ENCODE measurements at places on chromosomes 3 and 15.

GRCh38 chr3:128011140-128011539 lies 41.1 kb upstream of the SEC61A1 start:
- DNase-seq: no peak

- DNase-seq: no peak
Observed at GRCh38 chr3:151443583-151443982, 17.3 kb downstream of the IGSF10 start.

DNA sequence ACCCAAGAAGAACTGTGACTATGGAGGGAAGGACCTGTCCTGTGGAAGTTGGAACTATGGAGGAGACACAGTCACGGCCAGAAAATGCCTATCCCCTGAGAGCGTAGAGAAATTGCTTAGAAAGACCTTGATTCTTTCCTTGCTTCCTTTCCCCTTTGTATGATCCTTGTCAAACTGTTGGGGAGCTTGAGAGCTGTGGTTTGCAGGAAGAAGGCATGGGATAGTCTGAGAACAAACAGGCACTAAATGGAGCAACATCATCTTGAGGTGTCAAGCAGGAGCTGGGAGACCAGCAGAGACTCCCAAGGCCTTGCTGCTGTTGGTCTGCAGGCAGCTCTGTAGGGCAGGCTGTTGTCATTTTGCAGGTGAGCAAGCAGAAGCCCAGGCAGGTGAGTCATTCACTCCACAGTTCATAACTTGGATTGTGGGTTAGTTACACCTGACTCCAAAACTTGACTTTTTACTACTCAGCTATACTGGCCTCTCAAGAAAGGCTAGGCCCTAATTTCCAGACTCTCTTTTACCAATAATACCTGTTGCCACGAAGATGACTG lies 298.9 kb downstream of the LRTM1 start:
- no peak for DNase-seq

DNA sequence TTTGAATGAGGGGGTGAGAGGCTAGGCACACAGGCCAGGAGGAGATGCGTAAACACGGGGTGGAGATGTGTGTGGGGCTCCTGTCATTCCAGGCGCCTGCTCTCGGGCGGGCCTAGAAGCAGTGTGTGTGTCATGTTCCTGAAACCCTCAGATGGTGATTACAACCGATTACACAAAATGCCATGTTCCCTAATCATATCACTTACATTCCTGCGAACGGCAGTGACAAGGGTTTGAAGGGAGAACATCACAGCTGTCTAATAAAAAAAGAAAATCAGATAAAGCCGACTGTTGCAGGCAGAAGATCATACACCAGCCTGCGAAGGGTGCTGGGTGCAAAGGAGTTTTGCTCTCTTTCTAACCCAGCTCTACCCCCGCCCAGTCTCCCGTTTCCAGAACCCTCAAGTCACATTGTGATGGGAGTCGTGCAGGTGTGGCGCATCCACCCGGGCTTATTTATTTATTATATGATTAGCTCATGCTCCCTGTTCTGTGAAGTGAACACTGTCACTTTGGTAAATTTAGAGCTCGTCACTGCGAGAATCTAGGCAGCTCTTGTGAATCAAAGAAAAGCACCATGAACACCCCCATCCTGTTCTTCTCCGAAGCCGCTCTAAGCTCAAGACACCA lies 140.3 kb downstream of the NR2F2 start:
- no peak for DNase-seq

DNA sequence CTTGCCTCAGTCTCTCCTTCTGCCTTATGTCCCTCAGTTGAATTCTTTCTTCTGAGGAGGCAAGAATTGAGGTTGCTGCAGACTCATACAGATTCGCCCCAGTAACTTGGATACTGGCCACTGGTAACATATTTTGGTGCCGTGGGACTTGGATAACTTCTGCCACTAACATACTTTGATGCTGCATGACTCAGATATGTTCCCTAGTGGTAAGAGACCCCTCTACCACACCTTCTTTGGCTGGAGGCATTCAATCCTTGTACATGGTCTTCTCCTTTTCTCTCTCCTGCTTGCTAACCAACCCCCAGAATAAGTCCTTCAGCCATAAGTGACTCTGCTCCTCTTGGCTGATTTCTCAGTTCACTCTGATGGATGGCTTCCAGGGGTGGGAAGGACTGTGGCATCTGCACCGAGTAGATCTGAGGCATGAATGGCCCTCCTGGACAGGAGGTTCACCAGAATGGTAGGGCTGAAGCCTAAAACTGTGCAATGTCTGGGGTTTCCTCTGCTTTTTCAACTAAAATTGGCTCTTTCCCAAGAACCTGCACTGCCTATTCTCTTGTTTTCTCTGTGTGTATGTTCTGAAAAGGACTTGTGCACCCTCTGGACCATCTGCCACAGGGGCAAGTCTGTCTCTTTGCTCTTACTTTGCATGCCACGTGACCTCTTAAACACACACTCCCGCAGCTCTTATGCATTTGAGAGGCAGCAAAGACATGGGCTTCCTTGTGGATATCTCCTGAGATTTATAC lies 55.5 kb upstream of the FSTL1 start:
- DNase-seq: no peak

DNA sequence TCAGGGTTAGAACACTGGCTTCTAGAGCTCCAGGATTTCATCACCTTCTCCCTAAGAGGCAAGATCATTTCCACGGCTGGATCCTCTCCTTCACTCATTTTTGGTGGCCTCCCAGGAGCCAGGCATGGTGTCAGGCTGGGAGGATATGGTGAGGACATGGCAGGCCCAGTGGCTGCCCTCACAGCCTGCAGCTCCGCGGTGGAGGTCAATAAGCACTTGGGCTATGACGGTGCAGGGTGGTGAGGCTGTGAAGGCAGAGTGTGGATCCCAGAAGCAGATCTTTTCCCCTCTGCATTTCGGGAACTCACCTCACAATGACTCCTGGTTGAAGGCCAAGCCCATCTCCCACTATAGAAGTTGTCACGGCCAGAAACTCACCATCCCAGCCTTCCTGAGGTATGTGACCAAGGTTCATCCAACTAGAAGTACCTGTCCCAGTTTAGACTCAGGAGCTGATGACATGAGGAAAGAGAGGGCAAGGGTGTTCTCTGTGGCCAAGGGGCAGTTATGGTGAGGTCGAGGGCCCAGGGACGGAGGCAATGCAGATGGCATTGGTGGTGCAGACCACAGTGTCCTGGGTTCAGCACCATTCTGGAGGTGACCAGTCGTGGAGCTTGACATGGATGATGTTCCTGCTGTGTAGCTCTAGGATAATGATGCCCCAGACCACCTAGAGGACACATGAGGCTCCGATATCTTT lies 100.1 kb upstream of the SMAD3 start:
- no peak for DNase-seq

DNA sequence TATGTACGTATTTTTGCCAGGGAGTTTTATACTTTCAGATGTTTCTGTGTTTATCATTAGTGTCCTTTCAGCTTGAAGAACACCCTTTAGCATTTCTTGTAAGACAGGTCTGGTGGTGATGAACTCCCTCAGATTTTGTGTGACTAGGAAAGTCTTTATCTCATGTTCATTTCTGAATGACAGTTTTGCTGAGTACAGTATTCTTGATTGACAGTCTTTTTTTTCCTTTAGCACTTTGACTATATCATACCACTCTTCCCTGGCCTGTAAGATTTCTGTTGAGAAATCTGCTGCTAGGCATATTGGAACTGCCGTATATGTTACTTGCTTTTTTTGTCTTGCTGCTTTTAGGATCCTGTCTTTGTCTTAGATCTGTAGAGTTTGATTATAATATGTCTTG lies 5.8 kb downstream of the LNP1 start:
- no peak for DNase-seq

- DNase-seq: no peak
Observed at GRCh38 chr15:90033006-90033405, 31.9 kb downstream of the ZNF710 start.

- no peak for DNase-seq
Observed at GRCh38 chr3:59818033-59818918, 768.5 kb upstream of the CFAP20DC start.

- no peak for DNase-seq
Observed at GRCh38 chr15:72379856-72380430, 4.1 kb upstream of the HEXA start.

GRCh38 chr15:74662064-74662860 lies 33.6 kb downstream of the EDC3 start:
- no peak for DNase-seq

- DNase-seq: no peak
Observed at GRCh38 chr15:42723068-42723467, 13.9 kb downstream of the CDAN1 start.

DNA sequence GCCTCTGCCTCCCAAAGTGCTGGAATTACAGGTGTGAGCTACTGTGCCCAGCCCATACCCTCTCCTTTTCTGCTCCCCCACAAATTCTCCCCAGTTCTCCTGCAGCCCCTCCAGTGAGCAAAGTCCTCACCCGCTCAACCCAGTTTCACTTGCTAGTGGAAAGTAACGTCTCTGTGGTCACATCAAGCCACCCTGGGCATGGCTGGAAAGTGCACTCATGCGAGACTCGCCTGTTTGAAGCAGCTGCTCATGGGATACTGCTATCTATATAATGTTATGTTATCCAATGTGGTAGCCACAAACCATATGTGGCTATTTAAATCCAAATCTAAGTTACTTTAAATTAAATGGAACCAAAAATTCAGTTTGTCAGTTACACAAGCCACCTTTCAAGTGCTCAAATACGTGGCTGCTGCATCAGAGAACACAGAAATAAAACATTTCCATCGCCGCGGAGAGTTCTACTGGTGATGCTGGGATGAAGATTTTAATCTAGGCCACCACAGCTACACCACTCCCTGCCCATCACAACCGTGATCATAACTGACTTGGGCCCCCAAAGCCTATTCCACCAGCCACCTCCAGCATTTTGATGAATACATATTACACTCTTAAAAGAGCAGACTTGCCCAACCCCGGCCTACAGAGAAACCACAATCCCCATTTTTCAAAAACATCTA lies 119.4 kb downstream of the LIPC start:
- DNase-seq: no peak

DNA sequence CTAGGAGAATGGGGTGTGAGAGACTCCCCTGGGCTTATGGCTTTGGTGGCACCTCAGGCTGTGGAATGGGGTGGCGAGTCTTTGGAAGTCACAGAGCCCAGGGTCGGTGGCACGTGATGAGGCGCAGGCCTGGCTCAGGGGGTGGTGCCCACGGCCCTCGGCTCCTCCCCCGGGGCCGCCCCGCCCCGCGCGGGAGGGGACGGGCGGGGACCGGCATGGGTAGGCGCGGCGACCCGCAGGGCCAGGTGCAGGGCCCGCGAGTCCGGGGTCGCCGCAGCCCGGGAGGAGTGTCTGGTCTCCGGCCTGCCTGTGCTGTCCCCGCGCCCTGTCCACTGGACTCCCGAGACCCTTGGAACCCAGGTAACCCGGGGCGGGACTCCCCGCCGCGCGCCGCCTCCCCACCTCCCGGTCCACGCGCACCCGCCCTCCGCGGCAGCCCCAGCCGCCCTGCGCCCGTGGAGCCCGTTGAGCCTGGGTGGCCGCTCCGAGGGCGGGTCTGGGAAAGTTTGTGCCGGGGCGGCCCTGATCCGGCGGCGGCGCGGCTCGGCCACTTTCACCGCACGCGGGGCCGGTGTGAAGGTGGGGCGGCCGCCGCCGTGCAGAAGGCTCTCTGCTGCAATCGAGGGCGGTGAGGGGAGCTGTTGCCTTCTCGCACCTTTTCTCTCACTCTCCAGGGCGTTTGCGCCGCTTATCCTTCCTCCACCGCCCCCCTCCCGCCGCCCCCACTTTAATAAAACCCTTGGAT lies at the start of gene PAQR5:
Gene PAQR5, plus strand, starts transcription at position 216 of the 745 bp plus-strand sequence. CDS start 61,169 bp downstream, outside the sequence.
- DNase-seq: no peak

DNA sequence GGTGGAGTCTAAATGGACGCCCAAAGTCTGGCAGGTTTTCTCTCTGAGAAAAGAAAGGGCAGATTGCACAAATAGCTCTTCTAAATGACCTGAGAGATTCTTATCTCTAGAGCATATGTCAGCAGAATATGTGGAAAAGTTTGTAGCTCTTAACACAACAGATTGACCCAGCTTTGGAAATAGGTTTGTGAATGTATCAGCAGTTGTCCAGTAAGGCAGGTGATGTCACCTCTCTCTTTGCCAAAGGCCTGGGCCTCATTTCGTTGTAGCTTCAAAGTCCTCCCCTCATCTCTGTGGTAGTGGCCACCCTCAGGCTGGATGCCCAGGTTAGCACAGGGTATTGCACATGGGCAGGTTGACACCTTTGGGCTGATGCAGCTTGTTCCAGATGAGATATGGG lies 36.0 kb downstream of the PDIA5 start:
- DNase-seq: no peak

DNA sequence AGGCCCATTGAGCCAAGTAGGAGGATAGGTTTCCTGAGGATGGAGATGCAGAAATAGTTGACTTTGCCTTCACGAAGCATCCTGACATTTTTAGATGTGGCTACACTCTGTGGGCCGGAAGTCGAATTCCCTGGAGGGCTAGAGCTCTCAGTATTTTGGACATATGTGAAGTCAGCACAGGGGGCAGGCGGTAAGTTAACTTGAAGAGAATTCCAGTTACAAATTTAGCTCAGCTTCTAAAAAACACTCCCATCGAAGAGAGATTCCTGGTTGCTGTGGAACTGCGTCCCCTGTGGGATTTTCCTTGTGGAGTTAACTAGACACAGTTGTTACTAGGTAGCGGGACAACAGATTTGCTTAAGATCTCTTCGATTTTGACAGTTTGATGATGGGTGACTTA lies 161.9 kb upstream of the RGMA start:
- DNase-seq: no peak

DNA sequence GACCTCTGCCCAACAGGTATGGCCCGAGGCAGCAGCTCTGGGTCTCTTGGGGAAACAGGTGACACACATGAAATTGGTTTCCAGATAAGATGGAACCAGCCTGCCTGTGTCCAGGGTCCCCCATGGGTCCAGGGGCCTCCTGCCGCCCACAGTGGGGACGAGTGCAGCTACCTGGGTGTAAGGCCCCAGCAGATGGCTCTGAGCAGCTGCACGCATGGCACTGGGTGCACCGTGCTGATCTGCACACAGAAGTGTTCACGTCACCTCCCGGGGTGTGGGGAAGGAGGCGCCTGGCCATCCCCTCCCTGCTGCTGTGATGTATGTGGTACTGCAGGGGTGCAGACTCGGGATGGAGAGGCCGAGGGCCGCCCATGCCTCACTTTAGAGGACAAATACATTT lies 63.6 kb downstream of the NIPA2 start:
- DNase-seq: no peak

DNA sequence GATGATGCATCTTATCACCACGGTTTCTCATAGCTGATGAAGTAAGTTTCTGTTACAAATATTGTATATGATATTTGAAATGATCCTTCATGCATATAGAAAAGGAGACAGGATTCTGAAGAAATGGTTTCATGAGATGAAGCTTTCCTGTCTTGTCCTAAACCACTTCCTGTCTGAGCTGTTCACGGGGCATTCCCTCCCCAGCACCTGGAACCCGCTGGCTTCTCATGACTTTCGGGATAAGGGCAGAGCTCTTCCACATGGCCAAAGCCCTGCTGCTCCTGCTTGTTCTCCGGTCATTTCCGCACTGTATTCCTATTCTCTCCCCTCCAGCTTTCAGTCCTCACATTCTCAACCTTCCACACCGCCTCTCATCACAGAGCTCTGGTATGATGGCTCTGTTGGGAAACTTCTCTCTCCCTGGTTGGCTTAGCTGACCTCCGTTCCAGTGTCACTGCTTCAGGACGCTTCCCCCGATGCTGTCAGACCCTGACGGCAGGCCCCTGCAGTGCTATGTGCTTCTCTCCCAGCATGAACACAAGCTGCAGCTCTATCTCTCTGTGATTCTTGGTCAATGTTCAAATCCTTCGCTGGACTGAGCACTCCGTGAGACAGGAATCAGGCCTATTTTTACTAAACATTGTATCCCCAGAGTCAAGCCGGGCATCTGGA lies 86.9 kb upstream of the HERC1 start:
- no peak for DNase-seq

GRCh38 chr15:34853001-34853758 lies 57.8 kb upstream of the ACTC1 start:
- no peak for DNase-seq
